ENCODE measurements at places on chromosomes 11 and 22.

- H3K27me3 ChIP-seq: no peaks in the 10 kb centered on the region
- H3K4me3 ChIP-seq: no peak overlapping the region
- H3K27ac ChIP-seq: no peak overlapping the region
- no peak for DNase-seq
- H3K4me1 ChIP-seq: peaks cover 14% of the 10 kb centered on the region
Measured at GRCh38 chr11:129932381-129933067, 37.1 kb upstream of the NFRKB start.

DNA sequence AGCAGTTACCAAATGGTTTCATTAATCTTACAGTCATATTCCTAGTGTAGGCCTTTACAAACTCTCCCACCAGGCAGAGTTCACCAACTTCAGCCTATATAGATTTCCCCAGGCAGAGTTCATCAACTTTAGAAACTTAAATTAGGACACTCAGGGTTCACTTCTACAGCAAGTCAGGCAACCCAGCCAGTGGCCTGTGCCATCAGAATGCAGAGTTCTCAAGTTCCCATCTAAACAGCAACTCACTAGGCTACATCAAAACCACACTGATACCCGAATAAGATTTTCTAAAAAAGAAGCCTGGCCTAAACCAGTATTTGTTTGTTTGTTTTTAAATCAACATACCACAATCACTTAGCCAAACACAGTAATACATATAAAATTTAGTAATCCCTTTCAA lies 33.7 kb downstream of the PICALM start:
- no peaks in the 10 kb centered on the region for H3K27me3 ChIP-seq
- H3K4me1 ChIP-seq: peaks cover 78% of the 10 kb centered on the region
- peaks cover 19% of the 10 kb centered on the region for H3K36me3 ChIP-seq
- H3K4me3 ChIP-seq: no peak overlapping the region

- peaks cover 6% of the 10 kb centered on the region for H3K4me1 ChIP-seq
- H3K36me3 ChIP-seq: peaks cover 23% of the 10 kb centered on the region
- no peak for DNase-seq
Measured at GRCh38 chr11:17979770-17980371, 33.0 kb downstream of the SERGEF start.

DNA sequence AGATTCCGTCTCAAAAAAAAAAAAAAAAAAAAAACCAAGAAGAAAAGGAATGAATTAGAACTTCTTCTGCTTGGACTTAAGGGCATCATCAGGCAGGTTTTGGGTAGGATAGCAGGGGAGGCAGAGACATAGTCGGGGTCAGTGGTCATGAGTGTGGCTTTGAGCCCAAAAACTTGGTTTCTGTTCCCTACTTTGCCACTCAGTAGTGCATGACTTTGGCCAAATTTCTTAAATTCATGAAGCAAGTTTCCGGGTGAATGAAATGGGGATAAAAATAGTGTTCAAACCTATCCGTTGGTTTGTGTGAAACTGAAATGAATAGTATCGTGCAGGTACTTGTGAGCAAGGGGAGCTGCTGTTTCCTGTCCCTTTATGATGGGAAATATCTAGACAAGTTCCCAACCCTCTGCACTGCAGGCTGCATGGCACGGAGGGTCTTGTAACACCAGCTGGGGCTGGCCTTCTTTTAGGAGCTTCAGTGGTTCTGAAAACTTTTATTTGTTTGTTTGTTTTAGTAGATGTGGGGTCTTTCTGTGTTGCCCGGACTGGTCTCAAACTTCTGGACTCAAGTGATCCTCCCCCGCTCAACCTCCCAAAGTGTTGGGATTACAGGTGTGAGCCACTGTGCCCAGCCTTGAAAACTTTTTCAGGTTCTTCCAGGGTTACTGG lies 18.4 kb downstream of the NEAT1 start:
- peaks cover 60% of the 10 kb centered on the region for H3K36me3 ChIP-seq

DNA sequence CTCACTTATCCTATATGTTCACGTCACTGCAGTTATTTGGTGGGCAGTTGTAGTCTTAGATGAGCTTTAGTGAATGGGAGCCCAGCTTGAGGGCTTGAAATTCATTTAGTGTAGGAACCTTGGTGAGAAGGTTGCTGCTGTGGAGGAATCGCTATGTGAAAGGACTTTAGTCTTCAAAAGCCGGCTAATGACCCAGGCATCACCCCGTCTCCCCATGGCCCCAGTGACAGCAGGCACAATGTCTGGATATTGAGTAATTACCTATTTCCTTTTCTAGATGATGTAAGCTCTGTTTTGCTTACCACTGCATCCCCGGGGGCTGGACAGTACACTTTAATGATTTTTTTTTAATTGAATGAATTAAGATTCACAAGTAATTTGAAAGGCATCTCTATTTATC lies 283.2 kb downstream of the ST3GAL4 start:
- H3K4me1 ChIP-seq: no peaks in the 10 kb centered on the region
- DNase-seq: no peak
- H3K27me3 ChIP-seq: peaks cover 8% of the 10 kb centered on the region

GRCh38 chr22:20175597-20175900 lies 24.7 kb upstream of the CCDC188 start:
- DNase-seq: no peak
- no peaks in the 10 kb centered on the region for H3K36me3 ChIP-seq
- no peaks in the 10 kb centered on the region for H3K4me1 ChIP-seq
- no peak overlapping the region for H3K27ac ChIP-seq
- H3K27me3 ChIP-seq: no peaks in the 10 kb centered on the region

DNA sequence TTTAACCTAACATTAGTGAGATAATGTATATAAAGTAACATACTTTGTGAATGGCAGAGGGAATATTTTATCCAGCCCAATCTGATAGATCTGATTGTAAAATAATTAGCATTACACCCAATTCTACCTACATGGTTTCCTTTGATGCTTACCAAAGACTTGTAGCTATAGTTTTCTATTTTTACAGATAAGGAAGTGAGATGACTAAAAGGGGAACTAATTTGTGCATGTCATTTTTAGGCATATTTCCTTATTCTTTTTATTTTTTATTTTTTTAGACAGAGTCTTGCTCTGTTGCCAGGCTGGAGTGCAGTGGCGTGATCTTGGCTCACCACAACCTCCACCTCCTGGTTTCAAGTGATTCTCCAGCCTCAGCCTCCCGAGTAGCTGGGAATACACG lies 793.7 kb upstream of the LRRC4C start:
- H3K4me1 ChIP-seq: no peaks in the 10 kb centered on the region
- H3K4me3 ChIP-seq: no peak overlapping the region
- H3K27ac ChIP-seq: no peak overlapping the region
- no peaks in the 10 kb centered on the region for H3K36me3 ChIP-seq
- DNase-seq: no peak
- no peaks in the 10 kb centered on the region for H3K27me3 ChIP-seq

GRCh38 chr11:60310407-60310998 lies 16.6 kb upstream of the MS4A6E start:
- no peaks in the 10 kb centered on the region for H3K27me3 ChIP-seq
- no peaks in the 10 kb centered on the region for H3K36me3 ChIP-seq
- no peak overlapping the region for H3K4me3 ChIP-seq

DNA sequence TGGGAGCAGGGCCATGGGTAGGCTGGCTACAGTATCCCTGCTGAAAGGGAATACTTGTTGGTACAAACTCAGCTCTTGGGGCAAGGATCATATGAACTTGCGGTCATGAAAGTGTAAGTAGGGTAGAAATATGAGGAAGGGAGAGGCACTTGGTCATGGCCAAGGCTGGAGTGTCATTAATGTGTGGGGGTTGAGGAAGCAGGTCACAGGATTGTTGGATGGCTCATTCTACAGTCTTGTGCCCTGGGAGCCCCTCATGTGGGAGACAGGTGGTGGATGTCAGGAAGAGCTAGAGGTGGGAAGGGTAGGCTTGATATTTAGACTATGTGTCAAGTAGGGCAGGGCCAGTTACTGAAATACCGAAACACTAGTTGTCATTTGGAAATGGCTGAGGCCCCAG lies 95.5 kb downstream of the RRM1 start:
- peaks cover 2% of the 10 kb centered on the region for H3K4me1 ChIP-seq
- no peaks in the 10 kb centered on the region for H3K36me3 ChIP-seq
- no peak overlapping the region for H3K27ac ChIP-seq
- no peak for DNase-seq

GRCh38 chr11:115170133-115170815 lies 333.9 kb downstream of the CADM1 start:
- DNase-seq: no peak
- no peak overlapping the region for H3K4me3 ChIP-seq
- H3K27me3 ChIP-seq: no peaks in the 10 kb centered on the region
- H3K4me1 ChIP-seq: no peaks in the 10 kb centered on the region
- H3K36me3 ChIP-seq: no peaks in the 10 kb centered on the region

GRCh38 chr11:129277198-129277843 lies 85.2 kb upstream of the ARHGAP32 start:
- no peaks in the 10 kb centered on the region for H3K27me3 ChIP-seq
- no peak for DNase-seq
- no peak overlapping the region for H3K4me3 ChIP-seq
- no peaks in the 10 kb centered on the region for H3K36me3 ChIP-seq
- peaks cover 39% of the 10 kb centered on the region for H3K4me1 ChIP-seq

DNA sequence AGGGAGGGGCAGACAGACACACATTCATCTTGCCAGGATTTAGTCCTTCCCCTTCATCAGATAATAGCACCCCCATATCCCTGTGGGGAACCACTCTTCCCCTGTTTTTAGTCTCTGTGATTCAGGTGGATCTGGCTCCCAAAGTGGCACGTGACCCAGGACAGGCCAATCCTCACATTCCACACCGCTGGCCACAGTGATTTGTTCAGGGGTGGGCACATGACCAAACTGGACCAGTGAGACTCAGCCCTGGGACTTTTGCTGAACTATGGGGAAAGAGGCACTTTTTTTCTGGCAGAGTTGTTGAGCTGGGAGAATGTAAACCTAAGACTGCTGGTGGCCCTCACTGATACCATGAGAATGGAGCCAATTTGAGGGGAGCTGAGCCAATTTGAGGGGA lies 19.1 kb upstream of the KCNJ11 start:
- peaks cover 4% of the 10 kb centered on the region for H3K4me1 ChIP-seq
- peak; percentile 20 for DNase-seq
- H3K4me3 ChIP-seq: no peak overlapping the region
- H3K27me3 ChIP-seq: no peaks in the 10 kb centered on the region

GRCh38 chr11:27861706-27862430 lies 161.6 kb upstream of the BDNF start:
- no peak overlapping the region for H3K27ac ChIP-seq
- peaks cover 16% of the 10 kb centered on the region for H3K27me3 ChIP-seq
- no peaks in the 10 kb centered on the region for H3K4me1 ChIP-seq

DNA sequence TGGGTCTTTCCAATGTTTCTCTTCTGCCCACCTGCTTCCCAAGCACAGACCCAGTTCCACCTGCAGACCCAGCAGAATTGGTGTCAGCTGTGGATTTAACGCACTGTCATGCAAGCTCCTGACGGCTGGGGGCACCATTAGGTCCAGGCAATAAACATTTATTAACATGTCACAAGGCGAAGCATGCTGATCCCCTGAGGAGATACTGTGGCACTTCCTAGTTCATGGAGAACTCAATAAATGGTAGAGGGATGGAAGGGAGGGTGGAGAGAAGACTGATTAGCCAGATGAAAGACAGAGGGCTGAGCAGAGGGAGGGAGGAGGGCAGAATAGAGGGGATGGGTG lies 68.3 kb upstream of the TSPAN18 start:
- no peak overlapping the region for H3K27ac ChIP-seq
- H3K36me3 ChIP-seq: no peaks in the 10 kb centered on the region
- no peak overlapping the region for H3K4me3 ChIP-seq
- DNase-seq: no peak

DNA sequence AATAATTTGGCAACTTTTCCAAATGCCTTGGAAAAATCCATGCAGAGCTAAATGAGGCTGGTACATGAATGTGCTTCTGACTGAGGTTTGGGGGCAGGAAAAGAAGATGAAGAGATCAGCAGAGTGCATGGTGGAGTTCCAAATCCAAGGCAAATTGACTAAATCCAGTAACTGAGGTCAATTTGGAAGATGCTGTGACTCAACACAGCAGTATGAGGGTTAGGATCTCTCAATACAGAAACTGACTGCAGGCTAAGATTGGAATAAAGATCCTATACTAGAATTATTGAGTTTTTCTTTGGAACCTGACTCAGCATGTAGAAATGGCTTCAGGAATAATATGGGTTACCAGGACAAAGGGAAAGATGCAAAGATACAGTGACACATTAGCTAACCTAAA lies 99.3 kb upstream of the FAT3 start:
- no peaks in the 10 kb centered on the region for H3K27me3 ChIP-seq
- H3K4me1 ChIP-seq: no peaks in the 10 kb centered on the region
- H3K4me3 ChIP-seq: no peak overlapping the region
- H3K36me3 ChIP-seq: no peaks in the 10 kb centered on the region

GRCh38 chr22:30704978-30705377 lies 10.3 kb downstream of the OSBP2 start:
- H3K27me3 ChIP-seq: no peaks in the 10 kb centered on the region
- no peaks in the 10 kb centered on the region for H3K36me3 ChIP-seq
- no peak for DNase-seq

GRCh38 chr11:65911682-65912568 lies 6.9 kb downstream of the C11orf68 start:
- DNase-seq: no peak
- no peaks in the 10 kb centered on the region for H3K27me3 ChIP-seq
- H3K4me1 ChIP-seq: peaks cover 51% of the 10 kb centered on the region
- H3K27ac ChIP-seq: peak overlapping the region; percentile 27

DNA sequence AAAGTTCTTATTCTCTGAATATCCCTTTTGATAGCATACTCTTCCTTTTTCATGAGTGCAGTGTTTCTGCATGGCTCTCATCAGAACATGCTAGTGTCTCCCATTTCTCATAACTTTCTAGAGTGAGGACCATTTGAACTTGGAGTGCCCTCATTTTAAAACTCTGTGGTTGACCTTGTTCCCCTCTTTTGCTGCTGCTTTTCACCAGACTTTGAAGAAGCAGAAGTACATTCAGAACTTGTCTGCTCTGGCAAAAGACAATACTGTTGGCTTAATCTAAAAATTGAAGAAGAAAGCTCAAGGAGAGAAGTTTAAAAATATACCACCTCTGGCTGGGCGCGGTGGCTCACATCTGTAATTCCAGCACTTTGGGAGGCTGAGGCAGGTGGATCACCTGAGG lies 35.0 kb downstream of the PPARA start:
- no peak for DNase-seq
- no peaks in the 10 kb centered on the region for H3K4me1 ChIP-seq
- H3K4me3 ChIP-seq: no peak overlapping the region
- H3K27ac ChIP-seq: no peak overlapping the region
